Stimulated activated CD8-positive, alpha-beta memory T cell treated with anti-CD3 and anti-CD28 coated beads, Interleukin-4, amount 100 ng/mL, for 4 hours (primary cell): ENCODE measurements at places on chromosomes 5 and 9.

DNA sequence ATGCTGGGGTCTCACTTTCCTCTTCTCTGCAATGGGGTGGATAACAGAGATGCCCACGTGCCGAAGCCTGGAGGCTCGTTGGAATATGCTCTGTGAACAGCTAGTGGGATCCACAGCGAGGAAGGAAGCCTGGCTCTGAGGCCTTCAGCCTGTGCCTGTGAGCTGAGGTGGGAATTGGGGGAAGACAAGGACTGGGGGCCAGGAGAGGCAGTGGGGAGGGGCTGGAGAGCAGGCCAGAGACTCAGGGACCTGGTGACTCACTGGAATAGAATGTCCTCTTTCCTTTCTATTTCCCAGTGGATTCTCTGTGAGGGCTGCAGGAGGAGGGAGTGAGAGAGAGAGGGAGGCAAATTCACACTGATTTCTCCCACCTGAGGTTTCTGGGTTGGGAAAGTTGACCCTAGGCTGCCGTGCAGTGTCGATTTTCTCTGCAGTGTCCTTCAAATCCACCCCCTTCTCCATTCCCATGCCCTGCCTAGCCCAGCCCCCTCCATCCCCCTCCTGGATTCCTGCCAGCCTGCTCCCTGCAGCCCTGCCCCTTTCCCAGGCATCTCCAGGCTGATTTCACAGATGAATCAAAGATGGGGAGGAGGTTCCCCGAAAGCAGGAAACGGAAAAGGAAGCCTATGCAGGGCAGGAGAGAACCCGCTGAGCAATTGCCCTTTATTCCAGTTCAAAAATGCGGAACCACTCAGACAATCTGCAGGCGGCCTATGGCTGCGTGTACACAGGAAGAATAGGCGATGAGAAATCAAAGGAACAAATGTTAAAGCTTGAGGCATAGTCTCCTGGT lies 1.4 kb upstream of the SPAAR start:
- no peak for DNase-seq

GRCh38 chr9:126228781-126229444 lies 97.7 kb upstream of the MVB12B start:
- peak; percentile 22 for DNase-seq

DNA sequence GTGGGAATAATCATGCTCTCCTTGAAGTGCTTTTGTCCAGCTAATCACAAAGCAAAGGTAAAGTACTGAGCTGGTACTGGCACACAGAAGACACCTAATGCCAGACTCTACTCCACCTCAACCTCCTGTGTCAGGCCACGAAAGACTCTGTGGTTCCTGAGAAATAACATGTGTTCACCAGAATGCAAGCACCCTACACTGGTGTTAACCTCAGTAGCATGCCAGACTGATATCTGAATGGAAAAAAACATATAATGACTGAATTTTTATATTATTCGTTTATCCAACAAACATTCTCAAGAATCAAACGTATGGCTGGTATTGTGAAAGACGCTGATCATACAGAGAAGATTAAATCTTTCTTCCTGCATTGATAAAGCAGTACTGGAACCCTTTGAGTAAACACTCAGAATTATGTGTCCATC lies 97.1 kb upstream of the IFNE start:
- DNase-seq, result no peak

- no peak for DNase-seq
These were observed 130.0 kb downstream of the C9orf152 start for GRCh38 chr9:110077925-110078324.

DNA sequence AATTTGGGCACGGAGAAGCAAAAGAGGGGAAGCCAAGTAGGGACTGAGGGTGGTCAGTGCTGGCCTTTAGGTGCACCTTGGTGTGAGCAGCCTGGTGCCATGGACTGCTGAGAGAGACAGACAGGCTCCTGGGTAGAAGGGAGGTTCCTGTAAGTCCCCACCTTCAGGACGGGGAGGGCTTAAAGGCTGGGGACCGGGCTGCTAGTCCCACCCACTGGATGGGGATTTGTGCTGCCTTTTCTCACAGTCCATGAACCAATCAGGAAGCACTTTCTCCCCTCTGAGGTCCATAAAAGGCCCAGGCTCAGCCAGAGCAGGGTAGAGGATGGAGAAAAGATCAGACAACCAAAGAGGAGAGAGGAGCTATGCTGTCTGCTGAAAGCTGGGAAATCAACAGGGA lies 15.2 kb downstream of the CDC25C start:
- DNase-seq, result no peak

- no peak for DNase-seq
These were observed at the start of gene PCDHAC1 for GRCh38 chr5:140925806-140926442. TSS of gene PCDHAC1 (plus strand) at chr5:140926299. CDS start at chr5:140926893, 594 bp downstream.

- no peak for DNase-seq
These were observed 10.4 kb upstream of the CMBL start for GRCh38 chr5:10317825-10318682.
